ENCODE measurements at places on chromosomes 7 and 10. TPM values are rescaled to one million over a fixed set of nuclear protein-coding genes. Genes with fewer than 3 reads are reported as not detected.

The HOGA1 gene
- total RNA-seq: under 0.01 TPM

The LLCFC1 gene
- not detected for total RNA-seq

GRCh38 chr7:43124388-43124787 lies 11.9 kb downstream of the HECW1 start:
- DNase-seq: no peak

GRCh38 chr10:94206176-94206575 lies 156.6 kb downstream of the NOC3L start:
- DNase-seq: no peak

- no peak for DNase-seq
Observed at GRCh38 chr7:107951172-107951787, 51.7 kb downstream of the LAMB1 start.
